Type B pancreatic cell (in vitro differentiated cells): ENCODE measurements at places on chromosomes 12 and 14. TPM values are rescaled to one million over a fixed set of nuclear protein-coding genes. Genes with fewer than 3 reads are reported as not detected.

The NUBPL gene
- 14.5 and 16.5 TPM in 2 replicates for total RNA-seq

The OR6C2 gene
- not detected in 2 replicates for total RNA-seq

The HPD gene
- 0.92 TPM in 1 of 2 replicates, not detected in the other for total RNA-seq

The A2M gene
- 4.9 and 84.9 TPM in 2 replicates for total RNA-seq

- peaks cover 8% of the 10 kb centered on the region for H3K27me3 ChIP-seq
- no peak overlapping the region for H3K4me3 ChIP-seq
- no peaks in the 10 kb centered on the region for H3K4me1 ChIP-seq
- DNase-seq: no peak
- no peak overlapping the region for H3K27ac ChIP-seq
- H3K36me3 ChIP-seq: no peaks in the 10 kb centered on the region
Observed at GRCh38 chr14:97602438-97603117, 805.4 kb downstream of the VRK1 start.

- DNase-seq: no peak
- no peak overlapping the region for H3K4me3 ChIP-seq
- no peaks in the 10 kb centered on the region for H3K27me3 ChIP-seq
- no peaks in the 10 kb centered on the region for H3K36me3 ChIP-seq
- no peak overlapping the region for H3K27ac ChIP-seq
Observed at GRCh38 chr14:86935241-86935885, 1057.6 kb downstream of the GALC start.

- H3K4me1 ChIP-seq: peaks cover 11% of the 10 kb centered on the region
- H3K27ac ChIP-seq: no peak overlapping the region
- no peak overlapping the region for H3K4me3 ChIP-seq
- DNase-seq: no peak
- H3K27me3 ChIP-seq: peaks cover 15% of the 10 kb centered on the region
- peaks cover 3% of the 10 kb centered on the region for H3K36me3 ChIP-seq
Observed at GRCh38 chr14:33674927-33675326, 275.9 kb downstream of the EGLN3 start.

DNA sequence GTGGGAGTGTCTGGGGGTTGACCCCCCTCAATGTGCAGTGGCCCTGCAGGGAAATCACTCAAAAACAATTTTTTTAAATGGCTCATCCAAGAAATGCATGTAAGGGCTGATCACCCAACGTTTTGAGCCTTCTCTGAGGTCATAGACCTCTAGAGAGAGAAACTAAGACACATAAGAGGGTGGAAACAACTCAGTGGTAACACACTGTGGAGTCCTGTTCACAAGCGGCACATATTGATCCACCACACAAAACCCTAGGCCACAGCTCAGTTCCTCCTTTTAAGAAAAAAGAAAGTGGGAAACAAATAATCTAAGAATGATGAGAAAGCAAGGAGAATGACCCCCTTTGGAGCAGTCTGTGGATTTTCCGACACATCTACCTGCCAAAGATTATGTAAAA is 83.0 kb upstream of the METAP2 start:
- H3K27ac ChIP-seq: no peak overlapping the region
- H3K36me3 ChIP-seq: peaks cover 4% of the 10 kb centered on the region
- no peak overlapping the region for H3K4me3 ChIP-seq
- H3K27me3 ChIP-seq: peaks cover 16% of the 10 kb centered on the region
